ENCODE measurements at places on chromosomes 5 and 9.

GRCh38 chr9:132784286-132784830 lies 93.7 kb downstream of the AK8 start:
- DNase-seq: no peak

- DNase-seq: no peak
Measured at GRCh38 chr5:166938071-166938470, 1353.4 kb upstream of the WWC1 start.

DNA sequence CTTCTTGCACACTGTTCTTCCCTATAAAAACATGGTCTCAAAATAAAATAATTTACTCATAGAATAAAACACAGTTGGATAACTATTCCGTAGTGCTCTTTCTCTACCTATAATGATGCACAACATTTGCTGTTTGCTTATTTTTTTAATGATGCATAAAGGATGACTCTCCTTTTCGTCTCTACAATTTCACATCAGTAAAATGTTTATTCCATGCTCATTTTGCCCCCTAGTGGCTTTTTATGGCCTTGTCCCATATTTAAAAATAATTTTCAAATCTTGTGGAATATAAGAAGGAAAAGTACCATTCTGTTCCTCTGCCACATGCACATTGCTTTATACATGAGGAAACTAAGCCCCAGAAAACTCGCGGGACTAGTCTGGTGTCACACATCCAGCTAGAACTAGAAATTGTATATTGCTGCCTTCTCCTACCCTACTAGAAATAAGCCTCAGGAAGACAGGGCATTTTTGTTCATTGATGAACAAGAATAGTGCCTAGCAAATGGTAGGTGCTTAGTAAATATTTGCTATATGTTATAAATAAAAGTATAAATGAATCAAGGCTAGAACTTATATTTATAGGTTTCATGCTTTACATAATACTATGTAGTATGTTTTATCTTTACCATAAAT lies 12.7 kb downstream of the KCTD16 start:
- peak; percentile 85 for DNase-seq

GRCh38 chr5:148759101-148759500 lies 67.3 kb upstream of the ADRB2 start:
- DNase-seq: no peak

DNA sequence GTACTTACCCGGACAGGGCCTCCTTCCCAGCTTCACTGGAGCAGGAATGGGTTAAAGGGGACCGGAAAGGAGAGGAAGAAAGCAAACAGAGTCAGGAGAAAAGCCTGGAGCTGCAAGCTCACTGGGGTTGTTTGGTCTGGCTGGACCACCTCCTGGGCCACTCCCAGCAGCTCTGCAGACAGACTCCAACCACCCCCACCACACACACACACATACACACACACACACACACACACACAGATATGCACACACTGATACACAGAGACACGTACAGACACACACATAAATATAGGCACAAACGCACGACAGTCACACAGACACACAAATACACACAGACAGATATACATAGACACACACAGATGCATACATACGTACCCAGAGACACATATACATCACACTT lies 34.9 kb upstream of the SYNPO start:
- DNase-seq: no peak

All from IMR-90 (cell line).